ENCODE measurements at places on chromosomes 2 and 18. TPM values are rescaled to one million over a fixed set of nuclear protein-coding genes. Genes with fewer than 3 reads are reported as not detected.

Gene CLEC4F
- total RNA-seq, result 0.08 TPM

GRCh38 chr18:32468147-32468845 is 2.4 kb downstream of the GAREM1 start:
- DNase-seq, result no peak

- DNase-seq, result no peak
Measured at GRCh38 chr18:26506012-26506411, 42.3 kb downstream of the KCTD1 start.

DNA sequence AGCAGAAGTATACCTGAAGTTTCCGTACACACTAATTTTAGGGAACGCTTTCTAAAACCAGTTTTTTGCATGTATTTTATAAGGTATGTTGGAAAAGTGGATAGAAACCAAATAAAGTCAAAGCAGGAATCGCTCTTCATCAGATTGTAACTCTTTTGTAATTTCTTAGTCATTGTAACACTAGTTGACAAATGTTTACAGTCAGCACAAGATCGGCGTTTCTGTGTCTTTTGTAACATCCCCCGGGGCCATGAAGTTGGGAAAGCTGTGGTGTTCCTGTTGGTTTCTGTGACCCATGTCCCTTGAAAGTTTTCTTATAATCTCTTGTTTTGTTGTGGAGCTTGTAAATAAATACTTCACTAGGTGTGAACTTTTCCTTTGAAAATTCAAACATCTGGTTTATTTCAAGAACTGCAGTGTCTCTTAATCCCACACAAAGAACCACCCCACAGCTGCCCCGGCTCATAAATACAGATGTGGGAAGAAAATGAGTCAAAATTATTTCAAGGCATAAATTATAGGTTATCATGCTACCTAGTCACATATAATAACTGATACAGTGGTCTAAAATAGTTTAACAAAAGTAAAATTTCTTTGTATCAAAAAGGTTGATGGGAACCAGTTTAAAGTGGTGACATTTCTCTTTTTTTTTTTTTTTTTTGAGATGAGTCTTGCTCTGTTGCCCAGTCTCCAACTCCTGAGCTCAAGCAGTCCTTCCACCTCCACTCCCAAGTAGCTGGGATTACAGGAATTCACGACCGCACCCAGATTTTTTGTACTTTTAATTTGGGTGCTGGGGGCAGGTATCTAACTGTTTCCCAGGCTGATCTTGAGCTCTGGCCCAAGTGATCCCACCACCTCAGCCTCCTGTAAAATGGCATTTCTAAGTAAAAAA is 751 bp upstream of the NMI start:
- DNase-seq, result no peak

Gene SRD5A2
- not detected for total RNA-seq

DNA sequence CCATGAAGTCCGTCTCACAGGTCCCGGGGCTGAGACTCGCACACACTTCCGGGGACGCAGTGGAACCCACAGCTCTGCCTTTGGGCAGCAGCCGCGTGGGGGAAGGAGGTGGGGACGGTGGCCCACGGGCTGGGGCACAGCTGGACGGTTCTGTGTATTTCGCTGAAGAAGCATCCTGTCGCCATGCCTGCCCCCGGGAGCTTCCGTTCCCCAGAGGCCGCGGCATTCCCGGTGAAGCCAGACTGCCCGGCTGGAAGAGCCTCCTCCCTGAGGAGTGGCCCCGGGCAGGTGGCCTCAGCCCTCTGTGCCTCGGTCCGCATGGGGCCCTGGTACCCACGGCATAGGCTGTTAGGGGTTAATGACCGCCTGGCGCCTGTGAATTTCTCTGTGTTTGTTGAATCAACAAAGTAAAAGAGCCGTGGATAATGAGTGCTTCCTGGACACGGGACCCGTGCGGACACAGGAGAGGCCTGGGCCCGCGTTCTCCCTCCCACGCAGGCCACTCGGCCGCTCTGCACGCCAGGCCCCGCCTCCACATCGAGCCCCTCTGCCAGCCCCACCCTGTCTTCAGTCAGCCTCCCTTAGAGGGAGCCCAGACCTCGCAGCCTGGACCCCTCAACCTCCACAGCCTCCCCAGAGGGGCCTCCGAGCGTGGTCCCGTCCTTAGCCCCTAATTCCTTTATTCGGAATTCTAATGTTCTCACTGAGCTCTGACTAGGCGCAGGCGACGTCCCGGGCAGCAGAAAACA is 51.0 kb downstream of the KCNG2 start:
- no peak for DNase-seq

All from Right ventricle myocardium superior (tissue), 1 donor.